Activated gamma-delta T cell treated with anti-CD3 and anti-CD28 coated beads, Interleukin-2, amount 50 U/mL, for 16 hours (primary cell): ENCODE measurements at places on chromosomes 3 and 15.

- DNase-seq, result no peak
Observed at GRCh38 chr15:33360886-33361285, 50.1 kb downstream of the RYR3 start.

- DNase-seq, result no peak
Observed at GRCh38 chr3:31840252-31840651, 140.8 kb downstream of the OSBPL10 start.

GRCh38 chr15:81069909-81070308 is 64.2 kb upstream of the CFAP161 start:
- DNase-seq, result no peak

GRCh38 chr15:52351206-52351908 is 55.8 kb upstream of the MYO5C start:
- DNase-seq, result no peak

- no peak for DNase-seq
Observed at GRCh38 chr3:197293605-197294237, 4.7 kb downstream of the DLG1 start.
